A549 (cell line): ENCODE measurements at places on chromosomes 11 and 22.

DNA sequence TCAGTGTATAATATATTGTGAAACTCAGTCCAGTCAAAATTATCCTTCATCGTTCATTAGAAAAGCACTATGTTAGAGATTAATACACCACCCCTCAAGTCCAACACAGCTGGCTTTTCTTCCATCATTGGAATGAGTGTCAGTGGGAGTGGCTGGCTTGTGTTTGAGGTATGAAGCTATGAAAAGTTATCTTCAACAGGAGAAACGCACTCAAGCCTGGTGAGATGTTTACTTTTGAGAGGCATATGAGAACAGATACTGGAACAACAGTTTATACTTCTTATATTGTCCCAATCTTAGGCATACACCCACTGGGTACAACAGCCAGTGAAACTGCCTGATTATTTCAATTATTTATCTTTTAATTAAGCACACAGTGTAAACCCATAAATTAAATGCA, 34.3 kb downstream of the PLEKHB1 start:
- no peak for DNase-seq

DNA sequence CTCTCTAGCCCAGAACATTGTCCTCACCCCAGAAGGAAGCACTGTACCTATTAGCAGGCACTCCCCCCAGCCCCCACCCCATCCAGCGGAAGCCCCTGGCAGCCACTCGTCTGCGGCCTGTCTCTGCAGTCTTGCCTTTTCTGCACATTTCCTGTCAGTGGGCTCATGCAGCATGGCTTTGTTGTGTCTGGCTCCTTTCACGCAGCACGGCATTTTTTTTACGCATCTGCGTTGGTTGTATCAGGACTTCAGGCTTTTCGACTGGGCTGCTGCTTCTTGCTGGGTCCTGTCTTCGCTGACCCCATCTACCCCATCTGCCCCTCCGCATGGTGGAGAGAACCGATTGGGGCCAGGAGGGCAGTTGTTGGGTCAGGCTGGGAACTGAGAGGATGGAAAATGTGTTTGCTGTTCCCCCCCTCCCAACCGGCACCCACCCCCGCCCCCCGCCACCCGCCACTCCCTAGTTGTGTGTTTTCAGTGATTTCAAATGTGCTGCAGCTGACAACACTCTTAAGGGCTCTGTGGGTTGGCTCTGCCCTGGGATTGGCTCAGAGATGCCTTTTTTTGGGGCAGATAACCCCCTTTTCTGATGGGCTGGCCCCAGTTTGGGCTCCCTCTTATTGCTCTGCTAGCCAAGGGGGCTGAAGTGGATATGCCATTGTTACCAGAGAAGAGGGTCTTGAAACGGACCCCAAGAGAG, 110.0 kb downstream of the KIAA1671 start:
- no peak for DNase-seq

- DNase-seq = no peak
Measured at GRCh38 chr11:50187220-50187619, 154.5 kb downstream of the OR4C45 start.

DNA sequence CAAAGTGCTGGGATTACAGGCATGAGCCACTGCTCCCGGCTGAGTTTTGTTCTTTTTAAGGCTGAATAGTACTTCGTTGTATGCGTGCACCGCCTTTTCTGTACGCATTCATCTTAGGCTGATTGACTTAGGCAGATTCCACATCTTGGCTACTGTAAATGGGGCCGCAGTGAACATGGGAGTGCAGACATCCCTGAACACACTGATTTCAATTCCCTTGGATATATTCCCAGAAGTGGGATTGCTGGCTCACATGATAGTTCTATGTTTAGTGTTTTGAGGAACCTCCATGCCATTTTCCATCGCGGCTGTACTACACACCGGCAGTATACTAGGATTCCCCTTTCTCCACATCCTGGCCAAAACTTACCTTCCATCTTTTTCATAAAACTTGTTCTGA, 10.4 kb upstream of the ZNF74 start:
- DNase-seq = no peak
